Jurkat, Clone E6-1 (cell line): ENCODE measurements at places on chromosomes 13 and 19.
A peak's percentile ranks its signal among the peaks of the same experiment; 100 is the strongest.

GRCh38 chr13:29105779-29106178 is 285.6 kb downstream of the MTUS2 start:
- DNase-seq, result no peak

GRCh38 chr13:32284927-32285632 is 30.1 kb downstream of the ZAR1L start:
- no peak for DNase-seq

DNA sequence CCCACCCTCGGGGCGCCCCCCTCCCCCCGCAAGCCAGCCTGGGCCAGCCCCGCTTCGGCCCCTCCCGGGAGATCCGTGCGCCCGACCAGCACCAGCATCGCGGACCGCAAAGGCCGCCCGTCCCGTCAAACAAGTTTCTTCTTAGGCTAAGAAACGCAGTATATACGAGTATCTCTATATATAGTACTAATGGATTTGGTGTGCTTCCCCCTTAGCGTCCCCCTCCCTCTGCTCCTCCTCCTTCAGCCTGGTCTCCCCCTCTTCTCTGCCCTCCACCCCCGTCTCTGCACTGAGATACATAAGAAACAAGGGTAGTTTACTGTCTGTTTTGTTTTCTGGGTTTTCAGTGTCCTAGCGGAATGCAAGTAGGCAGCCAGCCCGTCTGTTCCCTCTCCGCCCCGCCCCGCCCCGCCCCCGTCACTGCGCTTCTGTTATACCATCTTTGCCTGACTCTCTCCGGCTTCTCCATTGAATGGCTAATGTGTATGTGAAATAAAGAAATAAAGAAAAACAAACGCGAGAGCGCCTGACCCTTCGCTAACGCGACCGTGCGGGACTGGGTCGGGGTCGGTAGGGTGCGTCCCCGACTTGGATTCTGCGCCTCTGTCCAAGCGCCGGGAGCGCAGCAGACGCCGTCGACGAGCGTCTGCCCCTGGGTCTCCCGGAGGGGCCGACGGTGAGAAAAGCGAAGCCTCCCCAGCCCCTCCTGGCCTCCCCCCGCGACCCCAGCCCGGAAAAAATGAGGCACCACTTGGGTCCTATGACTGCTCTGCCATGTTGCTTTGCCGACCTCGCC is 4.2 kb downstream of the LYL1 start:
- DNase-seq, result no peak

GRCh38 chr19:46015687-46016425 is 7.0 kb downstream of the PGLYRP1 start:
- no peak for DNase-seq

- DNase-seq, result peak; percentile 57
Observed at GRCh38 chr19:5967994-5968430, 9.9 kb downstream of the RANBP3 start.

DNA sequence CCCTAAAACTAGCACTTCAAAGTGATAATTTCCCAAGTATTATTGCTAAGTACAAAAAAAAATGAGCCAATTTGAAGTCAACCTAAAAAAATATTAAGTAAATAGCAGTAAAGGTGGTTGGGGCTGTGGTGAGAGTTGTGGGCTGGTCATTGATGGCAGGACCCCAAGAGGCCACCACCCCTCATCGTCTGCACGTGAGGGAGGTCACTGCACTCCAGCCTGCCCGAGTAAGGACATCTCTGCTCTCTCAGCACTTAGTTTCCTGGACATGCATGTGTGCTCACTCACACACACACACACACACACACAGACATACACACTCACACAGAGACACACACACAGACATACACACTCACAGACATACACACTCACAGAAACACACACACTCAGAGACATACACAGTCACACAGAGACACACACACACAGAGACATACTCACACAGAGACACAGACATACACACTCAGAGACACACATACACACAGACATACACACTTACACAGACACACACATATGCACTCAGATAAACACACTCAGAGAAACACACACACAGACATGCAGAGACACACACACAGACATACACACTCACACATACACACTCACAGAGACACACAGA is 127.2 kb upstream of the SOX1 start:
- DNase-seq, result no peak

- DNase-seq, result no peak
Observed at GRCh38 chr13:101449790-101450748, 2.4 kb upstream of the ITGBL1 start.

- no peak for DNase-seq
Observed at GRCh38 chr13:110129539-110130186, 177.3 kb downstream of the COL4A1 start.

- no peak for DNase-seq
Observed at GRCh38 chr13:114020750-114021463, 47.0 kb upstream of the C13orf46 start.

DNA sequence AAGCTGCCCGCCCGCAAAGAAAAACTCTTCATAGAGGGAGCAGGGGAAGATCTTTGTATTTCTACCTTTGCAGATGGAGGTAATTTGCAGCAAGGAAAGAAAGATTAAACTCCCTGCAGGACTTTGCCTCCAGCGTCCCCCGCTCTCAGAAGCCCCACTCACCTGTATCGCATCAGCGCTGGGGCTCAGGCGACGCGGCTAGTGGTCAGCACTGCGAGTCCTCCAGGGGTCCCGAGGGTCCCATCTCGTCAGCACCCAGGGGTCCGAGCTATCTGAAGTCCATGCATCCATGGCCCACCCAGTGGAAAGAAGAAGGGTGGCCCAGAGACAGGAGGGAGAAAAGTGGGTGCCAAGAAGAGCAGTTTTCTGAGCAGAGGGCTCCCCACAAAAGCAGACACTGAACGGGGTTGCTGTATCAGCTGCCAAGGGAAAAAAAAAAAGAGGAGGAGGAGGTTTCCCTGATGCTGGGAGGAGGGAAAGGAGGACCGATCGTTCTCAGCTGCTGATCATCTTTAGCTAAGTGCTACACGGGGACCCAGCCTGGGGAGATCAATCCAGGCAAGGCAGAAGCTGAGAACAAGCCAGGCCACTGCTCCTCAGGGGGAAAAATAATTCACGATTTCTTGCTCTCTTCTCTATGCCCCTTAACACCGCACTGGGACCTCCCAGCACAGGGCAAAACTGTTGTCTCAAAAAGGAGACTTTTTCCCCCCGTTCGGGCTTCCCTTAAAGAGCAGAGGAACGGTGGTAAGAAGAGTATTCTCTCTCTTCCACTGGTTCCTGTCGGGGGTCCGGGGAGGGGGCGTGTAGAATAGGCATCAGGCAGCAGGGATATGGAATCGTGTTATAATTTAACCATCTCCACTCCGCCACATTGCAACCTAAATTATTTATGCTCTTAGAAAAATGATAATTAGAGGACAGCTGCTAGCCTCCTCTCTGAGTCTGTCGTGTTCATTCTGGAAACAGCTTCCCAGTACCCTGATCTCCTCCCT is 117.7 kb upstream of the CACNA1A start:
- no peak for DNase-seq

- DNase-seq, result no peak
Observed at GRCh38 chr19:18191640-18192062, 1.4 kb upstream of the MPV17L2 start.

GRCh38 chr13:105448811-105449210 is 1086.7 kb downstream of the EFNB2 start:
- DNase-seq, result no peak

DNA sequence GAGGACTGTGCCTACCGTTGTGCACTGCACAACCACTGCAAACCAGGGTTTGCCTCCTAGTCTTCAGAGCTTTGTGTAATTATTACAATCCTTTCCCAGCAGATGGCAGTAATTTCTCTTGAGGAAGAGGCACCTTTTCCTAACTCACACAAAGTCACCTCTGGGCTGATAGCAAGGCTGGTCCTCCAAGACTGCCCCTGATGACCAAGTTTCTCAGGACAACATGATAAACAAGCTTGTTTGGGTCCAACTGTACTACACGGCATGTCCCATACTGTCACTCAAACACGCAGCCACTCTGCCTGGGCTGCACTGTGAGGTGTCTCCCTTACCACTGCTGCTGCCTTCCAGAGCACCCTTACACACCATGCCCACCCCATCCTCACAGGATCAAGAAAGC is 39.3 kb downstream of the RFXAP start:
- peak; percentile 34 for DNase-seq

GRCh38 chr13:114261328-114261965 is 20.0 kb upstream of the UPF3A start:
- DNase-seq, result no peak

DNA sequence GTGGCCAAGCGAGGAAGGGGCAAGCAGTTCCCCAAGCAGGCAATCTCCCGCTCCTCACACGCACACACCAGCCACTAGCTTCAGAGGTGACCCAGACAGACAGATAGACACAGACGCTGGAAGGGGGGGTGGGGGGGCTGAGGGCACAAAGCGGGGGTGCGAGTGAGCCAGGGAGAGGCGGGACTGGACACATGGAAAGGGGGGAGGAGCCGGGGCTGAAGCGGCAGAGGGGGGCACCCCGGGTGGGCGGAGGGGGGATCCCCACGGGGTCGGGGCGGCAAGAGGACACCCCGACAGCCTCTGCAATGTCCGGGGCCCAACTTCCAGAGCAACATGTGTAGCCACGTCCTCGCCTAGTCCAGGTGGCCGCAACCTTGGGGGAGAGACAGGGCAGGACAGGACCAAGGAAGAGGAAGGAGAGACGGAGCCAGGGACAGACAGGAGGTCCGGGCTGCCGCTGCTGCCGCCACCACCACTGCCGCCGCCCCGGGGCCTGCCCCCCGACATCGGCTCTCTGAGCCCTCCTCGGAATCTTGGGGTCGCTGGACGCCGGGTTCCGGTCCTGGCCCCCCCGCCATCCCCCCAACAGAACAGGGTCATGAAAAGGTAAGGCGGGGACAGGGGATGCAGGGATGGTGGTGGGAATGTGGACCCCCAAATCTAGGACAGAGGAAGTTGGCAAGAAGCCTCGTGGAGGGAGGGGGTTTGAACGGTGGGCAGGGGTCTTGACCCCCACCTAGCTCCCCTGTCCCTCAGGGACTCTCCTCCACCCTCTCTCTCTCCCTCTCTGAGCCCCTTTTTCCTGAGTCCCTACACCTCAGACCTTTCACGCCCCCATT is 1.1 kb downstream of the GRIN2D start:
- no peak for DNase-seq

DNA sequence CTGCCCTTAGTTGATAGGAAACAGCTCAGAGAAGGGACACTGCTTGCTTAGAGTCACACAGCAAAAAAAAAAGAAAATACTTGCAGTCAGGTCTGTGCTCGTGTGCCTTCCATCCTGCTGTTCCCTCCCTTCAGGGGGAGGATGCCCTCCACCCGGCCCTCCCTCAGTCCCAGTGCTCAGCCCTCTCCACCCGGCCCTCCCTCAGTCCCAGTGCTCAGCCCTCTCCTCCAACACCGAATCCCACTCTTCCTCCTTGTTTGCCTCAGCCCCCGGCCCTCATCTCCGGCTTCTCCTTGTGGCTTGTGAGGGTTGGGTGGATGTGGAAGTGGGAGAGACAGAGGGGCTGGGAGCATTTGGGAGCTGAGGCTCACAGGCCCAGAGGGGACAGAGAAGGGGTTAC is 5.8 kb downstream of the TFPT start:
- DNase-seq, result no peak

- no peak for DNase-seq
Observed at GRCh38 chr19:38033658-38034491, 126.9 kb downstream of the SIPA1L3 start.

DNA sequence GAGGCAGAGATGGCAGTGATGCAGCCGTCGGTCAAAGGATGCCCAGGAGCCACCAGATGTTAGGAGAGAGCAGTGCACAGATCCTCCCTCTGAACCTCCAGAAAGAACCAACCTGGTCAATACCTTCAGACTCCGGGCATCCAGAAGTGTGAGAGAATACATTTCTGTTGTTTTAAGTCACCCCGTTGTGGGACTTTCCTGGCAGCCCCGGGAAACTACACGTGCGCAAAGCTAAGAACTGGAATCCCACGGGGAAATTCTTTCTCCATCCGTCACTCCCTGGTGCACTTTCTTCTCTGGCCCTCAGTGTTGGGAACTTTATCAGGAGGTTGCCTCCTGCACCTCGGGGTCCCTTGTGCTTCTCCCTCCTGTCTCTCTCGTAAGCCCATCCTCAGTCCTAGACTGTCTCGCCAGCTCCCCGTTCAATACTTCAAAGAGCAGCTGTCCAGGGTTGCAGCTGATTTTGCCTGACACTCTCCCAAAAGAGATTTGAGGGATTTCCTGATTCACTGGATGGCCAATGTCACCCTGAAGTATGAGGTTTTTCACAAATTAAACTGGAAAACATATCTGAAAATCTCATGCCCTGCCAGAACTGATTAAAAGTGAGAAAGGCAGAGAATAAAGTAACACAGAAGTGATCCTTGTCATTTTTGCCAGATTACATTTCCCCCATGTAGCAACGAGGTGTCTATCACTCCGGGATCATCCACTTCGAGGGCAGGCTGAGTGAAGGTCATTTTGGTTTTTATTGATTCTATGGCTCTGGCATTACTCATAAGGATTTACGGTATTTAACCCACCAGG is 136.8 kb downstream of the DCT start:
- no peak for DNase-seq

DNA sequence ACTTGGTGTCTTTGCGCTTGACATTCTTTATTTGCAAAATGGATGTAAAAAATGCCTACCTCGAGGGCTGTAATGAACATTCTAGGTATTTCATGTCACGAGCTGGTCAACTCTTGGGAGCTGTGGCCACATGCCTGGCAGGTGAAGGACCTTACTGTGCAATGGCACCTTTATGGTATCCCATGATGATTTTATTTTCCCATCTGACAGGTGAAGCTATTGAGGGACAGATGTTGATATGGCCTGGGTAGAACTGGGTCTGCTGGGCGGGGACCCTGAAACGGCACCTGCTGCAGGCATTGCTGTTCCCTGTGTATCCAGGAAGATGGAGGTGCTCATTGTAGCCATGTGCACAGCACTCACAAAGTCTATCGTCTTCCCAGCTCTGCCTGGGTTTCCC is 332.2 kb downstream of the TEX29 start:
- no peak for DNase-seq

GRCh38 chr13:92613921-92614320 is 612.7 kb upstream of the GPC6 start:
- DNase-seq, result no peak

DNA sequence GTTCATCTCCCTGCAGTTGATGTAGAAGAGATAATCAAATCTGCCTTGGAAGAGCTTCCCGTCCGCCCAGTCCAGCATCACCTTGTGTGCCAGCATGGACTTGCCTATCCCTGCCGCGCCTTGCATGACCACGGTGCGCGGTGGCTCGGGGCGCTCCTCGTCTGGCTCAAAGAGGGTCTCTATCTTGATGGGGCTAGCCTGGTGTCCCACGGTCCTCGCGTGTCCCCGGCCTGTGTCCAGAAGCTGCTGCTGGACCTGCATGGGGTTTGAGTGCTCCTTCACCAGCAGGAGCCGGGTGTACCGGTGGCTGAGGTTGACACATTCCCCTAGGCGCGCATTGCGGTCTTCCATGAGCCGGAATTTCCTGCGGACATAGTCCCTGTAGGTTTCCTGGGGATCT is 13.2 kb downstream of the NLRP12 start:
- DNase-seq, result no peak
